ENCODE measurements at places on chromosomes 12 and 14.
A peak's percentile ranks its signal among the peaks of the same experiment; 100 is the strongest.

- DNase-seq, result no peak
Measured at GRCh38 chr12:19021646-19022045, 107.9 kb upstream of the PLEKHA5 start.

DNA sequence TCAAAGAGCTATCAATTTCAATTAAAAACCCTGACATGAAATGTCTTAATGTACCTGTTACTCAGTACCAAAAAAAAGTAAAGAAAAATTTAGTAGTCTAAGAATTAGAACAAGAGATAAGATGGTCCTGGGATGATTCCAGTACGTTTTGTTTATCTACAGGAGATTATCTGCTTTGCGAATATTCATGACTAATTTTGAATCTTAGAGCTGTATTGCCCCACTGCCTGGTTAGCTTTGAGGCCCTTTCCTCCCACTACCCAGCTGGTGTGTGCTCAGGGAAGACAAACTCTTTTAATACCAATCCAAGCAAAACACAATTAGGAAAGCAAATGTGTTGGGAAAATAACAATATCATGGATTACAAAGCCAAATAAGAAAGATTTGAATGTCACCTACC, 263.5 kb downstream of the FOXG1 start:
- DNase-seq, result no peak

- DNase-seq, result no peak
Measured at GRCh38 chr14:50398189-50398580, 1.5 kb upstream of the CDKL1 start.

DNA sequence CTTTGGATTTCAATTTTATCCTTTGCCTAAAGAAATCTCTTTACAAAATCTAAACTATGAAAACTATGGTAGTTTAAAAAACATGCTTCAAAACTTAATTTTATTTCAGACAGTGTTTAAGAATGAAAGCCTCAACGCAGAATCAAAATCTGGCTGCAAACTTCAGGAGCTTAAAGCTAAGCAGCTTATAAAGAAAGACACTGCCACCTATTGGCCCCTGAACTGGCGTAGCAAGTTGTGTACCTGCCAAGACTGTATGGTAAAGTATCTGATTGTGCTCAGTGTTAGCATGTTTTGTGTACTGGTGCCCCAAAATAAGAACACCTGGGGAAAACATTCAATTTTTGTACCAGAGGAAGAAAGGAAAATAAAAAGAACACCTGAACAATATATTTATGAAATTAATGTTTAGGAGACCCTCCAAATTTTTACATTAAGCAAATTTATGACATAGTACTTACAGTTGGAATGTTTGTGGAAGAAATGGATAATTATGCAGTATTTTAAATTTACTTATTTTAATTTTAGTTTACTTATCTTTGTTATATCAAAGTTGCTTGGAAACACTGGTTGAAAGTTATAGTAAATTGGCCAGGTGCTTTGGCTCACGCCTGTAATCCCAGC, 12.2 kb downstream of the UBR7 start:
- DNase-seq, result no peak

DNA sequence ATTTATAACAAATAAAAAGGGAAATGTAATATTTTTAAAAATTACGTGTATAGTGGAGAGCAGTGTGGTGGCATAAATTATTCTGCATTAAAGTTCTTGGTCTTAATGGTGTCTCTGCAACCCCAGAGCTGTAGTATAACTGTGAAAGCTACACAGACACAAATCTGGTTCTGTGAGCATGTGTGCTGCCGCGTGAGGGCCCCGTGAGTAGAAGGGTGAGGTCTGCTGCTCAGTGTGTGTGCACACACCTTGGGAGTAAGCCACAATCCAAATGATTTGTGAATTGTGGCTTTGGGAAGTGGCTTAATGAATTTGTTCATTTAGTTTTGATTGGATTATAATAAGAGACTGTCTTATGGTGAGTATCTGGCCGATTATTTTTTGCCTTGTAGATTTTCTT, 16.8 kb downstream of the PELI2 start:
- no peak for DNase-seq

DNA sequence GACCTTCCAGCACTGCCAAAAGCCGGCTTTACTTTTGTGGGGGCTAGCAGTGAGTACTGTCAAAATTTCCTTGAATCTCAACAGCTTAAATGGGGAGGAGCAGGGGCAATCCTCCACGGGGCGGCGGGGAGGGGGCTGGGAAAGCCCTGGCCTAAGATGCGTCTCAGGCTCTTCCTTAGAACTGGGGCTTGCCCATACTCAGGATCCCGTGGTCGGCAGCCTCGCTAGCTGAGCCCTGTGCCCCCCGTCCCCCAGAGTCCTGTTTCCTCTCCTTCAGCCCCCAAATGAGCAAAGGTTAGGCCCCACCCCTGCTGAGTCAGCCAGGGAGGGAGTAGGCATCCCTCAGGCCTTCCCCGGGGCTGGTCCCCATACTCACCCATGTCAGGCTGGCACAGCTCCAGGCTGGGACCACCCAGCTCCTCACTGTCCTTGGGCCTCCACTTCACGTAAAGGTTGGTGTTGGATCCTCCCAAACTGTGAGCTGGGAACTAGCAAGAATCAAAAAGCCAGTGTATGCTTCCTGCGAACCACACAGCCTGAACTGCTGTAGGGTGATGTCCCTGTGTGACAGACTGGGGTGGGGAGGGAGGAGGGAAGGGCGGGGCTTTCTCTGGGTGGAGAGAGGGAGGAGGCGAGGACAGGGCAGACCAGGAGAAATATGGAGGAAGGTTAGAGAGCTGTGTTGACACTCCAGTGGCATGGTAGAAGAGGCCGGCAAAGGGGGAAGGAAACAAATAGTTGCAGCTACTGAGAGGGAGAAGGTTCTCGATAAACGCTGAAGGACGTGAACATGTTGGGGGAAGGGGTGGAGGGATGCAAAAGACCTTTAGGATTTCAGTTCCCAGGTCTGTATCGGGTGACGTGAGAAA, 5.9 kb upstream of the BAZ2A start:
- DNase-seq, result peak; percentile 95

GRCh38 chr12:46368684-46369083, 3.9 kb downstream of the SLC38A2 start:
- no peak for DNase-seq

DNA sequence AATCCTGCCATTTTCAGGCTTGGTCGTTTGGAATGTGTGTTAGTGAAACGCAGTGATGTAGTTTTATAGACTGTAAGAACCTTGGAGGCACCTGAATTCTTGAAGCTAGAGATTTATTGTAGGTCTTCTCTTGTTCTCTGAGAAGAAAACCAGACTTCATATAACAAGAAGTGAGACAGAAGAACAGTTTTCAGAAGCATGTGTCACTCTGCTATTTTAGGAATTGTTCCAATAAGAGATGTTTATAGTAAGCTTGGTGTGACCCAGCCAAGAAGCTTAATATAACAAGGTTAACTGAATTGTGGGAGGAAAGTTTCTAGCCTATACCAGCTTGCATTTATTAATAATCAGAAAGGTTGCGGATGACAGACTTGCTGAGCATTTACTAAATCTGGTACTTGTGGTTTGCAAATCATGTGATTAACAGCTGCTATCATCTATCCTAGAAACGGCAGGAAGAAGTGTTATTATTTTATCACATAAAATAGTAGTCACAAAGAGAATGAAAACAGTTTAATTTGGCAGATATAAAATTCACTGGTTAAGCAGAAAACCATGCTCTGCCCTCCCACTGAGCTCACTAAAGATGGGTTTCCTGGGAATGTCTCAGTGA, 49.2 kb upstream of the BCAT1 start:
- DNase-seq, result no peak

GRCh38 chr12:111444314-111444924, 38.7 kb downstream of the SH2B3 start:
- no peak for DNase-seq

- no peak for DNase-seq
Measured at GRCh38 chr12:94916663-94917062, 86.8 kb downstream of the NDUFA12 start.

GRCh38 chr14:91089958-91090535, 23.8 kb upstream of the DGLUCY start:
- no peak for DNase-seq

GRCh38 chr12:76124456-76124855, 40.0 kb upstream of the NAP1L1 start:
- DNase-seq, result no peak

DNA sequence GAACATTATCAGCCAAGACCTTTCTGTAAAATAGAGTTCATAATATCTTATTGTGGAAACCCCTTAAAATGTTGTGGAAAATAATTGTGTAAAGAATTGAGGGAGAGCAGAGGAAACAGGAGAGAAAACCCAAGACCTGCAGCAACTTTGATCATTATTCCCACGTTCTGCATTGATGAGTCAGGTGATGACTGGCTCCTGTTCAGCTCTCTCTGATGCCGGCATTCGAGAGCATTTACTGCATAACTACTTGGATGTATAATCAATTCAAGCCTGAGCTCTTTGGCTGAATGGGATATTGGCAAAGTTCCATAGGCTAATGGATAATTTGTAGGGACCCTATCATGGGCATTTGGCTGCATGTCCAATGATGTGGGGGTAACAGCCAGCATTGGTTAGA, 176.3 kb upstream of the ARID2 start:
- DNase-seq, result no peak

DNA sequence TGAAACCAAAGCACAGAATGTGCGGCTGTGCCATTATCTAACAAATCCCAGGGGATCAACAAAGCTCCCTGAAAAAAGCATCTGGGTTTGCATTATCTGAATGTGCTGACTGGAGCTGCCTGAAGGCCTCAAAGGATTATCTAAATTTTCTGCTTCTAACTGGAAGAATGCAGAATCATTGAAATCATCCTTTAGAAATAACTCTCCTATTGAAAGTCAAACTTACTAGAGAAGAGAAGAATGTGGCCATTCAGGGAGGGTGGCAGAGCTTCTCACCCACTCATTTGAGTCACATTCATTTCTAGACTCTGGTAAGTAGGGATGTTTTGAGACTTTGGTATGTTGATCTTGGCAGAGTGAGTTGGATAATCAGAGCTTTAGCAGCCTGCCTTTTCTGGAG, 220.6 kb upstream of the RGS6 start:
- DNase-seq, result no peak

DNA sequence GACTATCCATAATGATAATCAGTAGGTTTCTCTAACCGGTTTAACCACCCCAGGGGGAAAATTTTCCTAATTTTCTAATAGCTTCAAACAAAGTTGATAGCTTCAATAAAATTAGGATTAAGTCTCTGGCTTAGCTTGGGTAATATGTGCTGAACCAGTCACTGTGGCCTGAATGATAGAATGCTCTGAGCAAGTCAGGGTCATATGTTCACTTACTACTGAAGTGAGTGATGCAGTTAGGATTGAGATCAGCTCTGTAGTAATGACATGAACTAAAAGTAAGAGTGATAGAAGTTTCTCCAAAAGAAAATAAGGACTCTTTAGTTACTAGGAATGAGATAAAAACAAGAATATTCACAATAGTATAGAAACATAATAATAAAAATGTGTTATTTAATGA, 32.6 kb downstream of the ETNK1 start:
- no peak for DNase-seq

GRCh38 chr14:79318371-79318770, 892.9 kb downstream of the DIO2 start:
- DNase-seq, result no peak

GRCh38 chr12:96338852-96339471, 61.3 kb downstream of the CDK17 start:
- no peak for DNase-seq

DNA sequence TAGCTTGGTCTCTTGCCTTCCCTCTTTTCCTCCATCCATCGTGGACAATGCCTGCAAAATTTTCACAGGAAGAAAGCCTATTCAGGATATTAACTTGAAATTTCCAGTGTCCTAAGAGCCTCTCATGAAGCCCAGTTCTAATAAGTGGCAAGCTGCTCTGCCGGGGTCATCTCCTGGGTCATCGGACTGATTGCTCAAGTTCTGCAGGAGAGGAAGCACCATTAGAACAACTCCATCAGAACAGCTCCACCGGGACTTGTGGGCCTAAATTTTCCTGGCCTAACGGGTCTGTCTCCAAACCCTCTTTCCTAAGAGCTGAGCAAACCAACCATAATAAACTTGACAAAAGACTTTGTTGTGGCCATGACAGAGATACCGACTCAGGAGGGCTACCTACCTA, 13.9 kb downstream of the ERG28 start:
- DNase-seq, result no peak

- DNase-seq, result no peak
Measured at GRCh38 chr14:32300136-32300535, 29.0 kb upstream of the AKAP6 start.

DNA sequence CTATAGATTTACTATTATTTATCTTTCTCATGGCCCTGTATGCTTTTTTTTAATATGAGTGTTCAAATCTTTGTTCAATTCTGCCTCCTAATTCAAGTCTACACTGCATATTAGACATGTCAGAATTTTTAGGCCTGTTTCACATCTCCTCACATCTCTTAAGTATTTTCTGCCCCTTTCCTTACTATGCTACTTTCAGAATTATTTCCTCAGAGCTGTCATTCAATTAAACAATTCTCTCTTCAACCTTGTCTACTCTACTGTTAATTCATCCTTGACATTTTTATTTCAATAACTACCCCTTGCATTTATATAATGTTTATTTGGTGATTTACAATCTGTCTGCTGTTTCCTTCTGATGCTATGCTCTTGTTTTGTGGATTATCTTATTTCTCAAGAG, 91.1 kb downstream of the CAPZA3 start:
- no peak for DNase-seq

DNA sequence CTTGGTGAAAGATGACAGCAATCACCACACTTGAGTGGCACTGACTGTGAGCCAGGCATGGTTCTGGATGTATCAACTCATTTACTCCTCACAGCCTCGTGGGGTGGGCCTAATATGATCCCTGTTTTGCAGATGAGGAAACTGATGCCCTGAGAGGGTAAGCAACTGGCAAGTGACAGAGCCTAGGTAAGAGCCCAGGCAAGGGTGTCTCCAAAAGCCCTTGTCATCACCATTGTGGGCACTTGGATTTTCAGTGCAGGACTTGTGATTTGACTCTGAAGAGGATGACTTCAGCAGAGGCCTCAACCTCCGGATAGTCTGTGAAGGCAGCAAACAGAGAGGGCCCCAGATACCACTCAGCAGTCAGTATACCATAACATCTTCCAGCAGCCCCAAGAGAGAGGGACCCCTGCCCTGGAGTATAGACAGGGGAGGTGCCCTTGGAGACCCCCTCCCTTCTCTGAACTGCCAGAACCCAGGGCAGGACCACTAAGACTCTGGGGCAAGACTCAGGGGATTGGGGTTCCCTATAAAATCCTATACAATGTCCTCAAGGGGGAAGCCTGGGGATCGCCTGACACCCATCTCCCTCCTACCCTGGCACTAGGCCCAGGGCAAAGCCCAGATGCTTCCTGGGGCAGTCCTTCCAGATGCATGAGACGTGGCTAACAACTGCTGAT, 7.1 kb upstream of the KRT5 start:
- peak; percentile 45 for DNase-seq

DNA sequence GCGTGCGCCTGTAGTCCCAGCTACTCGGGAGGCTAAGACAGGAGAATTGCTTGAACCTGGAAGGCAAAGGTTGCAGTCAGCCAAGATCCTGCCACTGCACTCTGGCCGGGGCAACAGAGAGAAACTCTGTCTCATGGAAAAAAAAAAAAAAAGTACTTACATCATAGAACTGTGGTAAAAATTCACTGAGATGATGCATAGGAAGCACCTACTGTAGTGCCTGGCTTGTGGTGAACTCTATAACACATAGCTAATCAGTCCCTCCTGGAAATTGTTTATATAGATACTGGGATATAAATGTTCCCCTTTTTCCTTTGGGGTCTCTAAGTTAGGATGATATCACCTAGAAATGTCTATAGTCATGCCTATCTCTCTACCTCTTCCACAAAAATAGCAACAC, 89.7 kb upstream of the CPM start:
- no peak for DNase-seq

- peak; percentile 43 for DNase-seq
Measured at GRCh38 chr12:3473844-3474243, 17.2 kb upstream of the PRMT8 start.

- no peak for DNase-seq
Measured at GRCh38 chr12:6189028-6189427, 11.2 kb upstream of the CD9 start.
